ENCODE measurements at places on chromosomes 3 and 15.

GRCh38 chr15:27491666-27492621, 521.0 kb downstream of the GABRG3 start:
- no peak for DNase-seq
- no peaks in the 10 kb centered on the region for H3K4me1 ChIP-seq
- no peak overlapping the region for H3K4me3 ChIP-seq
- no peak overlapping the region for H3K27ac ChIP-seq

GRCh38 chr3:187327845-187328244, 36.3 kb upstream of the MASP1 start:
- H3K27me3 ChIP-seq: peaks cover 29% of the 10 kb centered on the region
- H3K4me1 ChIP-seq: no peaks in the 10 kb centered on the region
- no peaks in the 10 kb centered on the region for H3K36me3 ChIP-seq
- no peak for DNase-seq
- H3K4me3 ChIP-seq: no peak overlapping the region
- no peak overlapping the region for H3K27ac ChIP-seq

DNA sequence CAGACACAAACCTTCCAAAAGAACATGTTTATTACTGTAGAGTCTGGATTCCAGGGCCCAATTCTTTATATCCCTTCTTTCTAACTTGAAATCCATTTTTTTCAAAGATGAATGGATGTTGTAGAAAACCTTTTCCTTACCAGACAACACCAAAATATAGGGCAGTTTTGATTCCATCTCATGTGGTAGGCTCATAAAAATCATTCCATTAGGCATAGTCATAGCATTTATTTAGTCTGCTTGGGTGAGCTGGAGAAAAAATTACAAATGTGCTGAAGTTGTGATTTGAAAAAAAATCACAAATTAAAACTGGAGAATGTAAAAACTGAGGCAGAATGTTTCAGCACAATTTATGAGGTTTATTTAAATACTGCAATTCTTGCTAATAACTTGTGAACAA, 199.3 kb upstream of the TBC1D5 start:
- H3K27me3 ChIP-seq: peaks cover 74% of the 10 kb centered on the region
- no peak overlapping the region for H3K4me3 ChIP-seq
- no peaks in the 10 kb centered on the region for H3K36me3 ChIP-seq
- H3K27ac ChIP-seq: no peak overlapping the region
- H3K4me1 ChIP-seq: no peaks in the 10 kb centered on the region

GRCh38 chr3:195805181-195805580, 6.5 kb downstream of the MUC4 start:
- no peak overlapping the region for H3K4me3 ChIP-seq
- H3K27me3 ChIP-seq: peaks cover 11% of the 10 kb centered on the region
- H3K4me1 ChIP-seq: peaks cover 41% of the 10 kb centered on the region
- H3K36me3 ChIP-seq: no peaks in the 10 kb centered on the region

DNA sequence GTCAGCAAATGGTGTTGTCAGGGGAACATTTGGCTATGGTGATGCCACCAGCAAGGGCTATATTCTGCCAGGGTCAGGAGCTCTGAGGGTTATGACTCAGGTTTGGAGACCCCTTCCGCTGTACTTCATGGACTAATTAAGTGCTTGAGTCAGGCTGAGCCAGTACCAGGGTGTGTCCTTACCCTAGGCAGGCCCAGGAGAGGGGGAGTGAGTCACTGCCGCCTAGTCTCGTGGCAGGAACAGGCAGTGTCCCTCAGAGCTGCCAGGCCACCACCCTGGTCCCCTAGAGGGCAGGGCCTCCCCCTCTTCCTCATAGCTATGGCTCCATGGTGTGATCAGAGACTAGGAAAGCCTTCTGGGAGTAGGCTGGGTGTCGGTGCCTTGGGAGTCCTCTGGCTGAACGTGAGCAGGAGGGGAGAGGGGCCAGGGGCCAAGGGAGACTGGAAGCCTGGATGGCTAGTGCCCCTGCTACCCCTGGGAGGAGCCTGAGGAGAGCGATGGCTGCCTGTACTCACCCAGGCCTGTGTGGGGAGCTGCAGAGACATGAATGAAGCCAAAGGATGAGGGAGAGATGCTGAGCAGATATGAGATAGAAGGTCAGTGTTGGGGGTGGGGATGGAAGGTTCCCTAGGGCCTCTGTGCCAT, 10.6 kb downstream of the MAPKAPK3 start:
- no peak for DNase-seq
- no peak overlapping the region for H3K4me3 ChIP-seq
- peak overlapping the region; percentile 82 for H3K27ac ChIP-seq
- peaks cover 9% of the 10 kb centered on the region for H3K36me3 ChIP-seq
- peaks cover 83% of the 10 kb centered on the region for H3K4me1 ChIP-seq

DNA sequence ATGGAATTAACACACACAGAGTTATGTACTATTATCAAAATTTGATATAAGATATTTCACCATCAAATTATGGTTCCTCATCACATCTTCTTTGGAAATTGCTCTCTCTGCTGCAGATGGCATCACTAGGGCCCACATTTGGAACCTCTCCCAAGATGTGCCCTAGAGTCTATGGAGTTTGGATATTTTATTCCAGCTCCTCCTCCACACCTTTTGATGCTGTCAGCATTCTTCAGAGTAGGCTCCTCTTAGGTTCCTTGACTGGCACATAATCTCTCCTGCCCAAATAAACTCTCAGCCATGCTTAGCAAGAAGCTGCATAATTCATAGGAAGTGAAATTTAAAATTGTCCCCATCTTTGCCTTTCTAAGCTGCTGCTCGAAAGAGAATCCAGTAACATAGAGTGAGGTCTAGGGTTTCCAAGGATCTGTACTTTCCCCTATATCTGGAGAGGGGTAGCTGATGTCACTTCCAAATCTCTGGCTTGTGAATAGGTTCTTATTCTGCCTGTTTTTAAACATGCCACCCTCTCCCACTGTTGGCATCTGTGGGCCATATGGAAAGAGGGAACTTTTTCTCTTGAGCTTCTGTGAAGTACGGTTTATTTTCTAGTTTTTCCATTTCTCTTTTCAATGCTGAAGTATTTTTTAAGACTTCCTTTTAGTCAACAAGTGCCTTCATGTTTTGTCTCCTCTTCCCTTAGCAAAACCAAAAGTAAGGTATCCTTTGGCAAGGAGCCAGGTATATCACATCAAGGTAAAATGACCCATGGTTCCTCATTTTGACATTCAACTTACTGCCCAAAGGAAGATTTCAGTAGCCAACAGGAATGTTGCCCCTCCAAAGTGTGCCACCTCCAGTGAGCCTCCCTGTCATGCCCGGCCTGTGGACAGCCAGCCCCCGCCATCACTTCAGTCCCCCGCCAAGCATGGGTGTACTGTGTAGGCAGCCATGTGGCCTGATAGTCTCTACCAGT, 75.3 kb upstream of the C2CD4B start:
- H3K4me1 ChIP-seq: no peaks in the 10 kb centered on the region
- no peaks in the 10 kb centered on the region for H3K27me3 ChIP-seq
- H3K4me3 ChIP-seq: no peak overlapping the region

DNA sequence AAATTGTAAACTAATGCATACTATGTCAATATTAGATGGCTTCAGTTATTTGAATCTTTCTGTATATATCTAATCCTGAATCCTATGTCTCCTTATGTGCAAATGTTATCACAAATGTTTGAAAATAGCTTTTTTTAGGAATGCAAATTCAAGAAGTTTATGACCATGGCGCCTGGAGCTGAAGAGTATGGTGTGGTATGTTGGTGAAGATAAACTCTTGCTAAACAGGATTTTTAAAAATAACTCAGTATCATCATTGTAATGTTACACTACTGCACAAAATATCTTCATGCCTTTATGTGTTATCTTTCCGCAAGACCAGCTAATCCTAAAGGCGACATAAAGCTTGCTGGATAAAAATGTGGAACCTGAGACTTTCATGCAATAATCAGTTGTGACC, 382.6 kb downstream of the ROBO1 start:
- H3K4me3 ChIP-seq: no peak overlapping the region
- no peak overlapping the region for H3K27ac ChIP-seq
- H3K36me3 ChIP-seq: peaks cover under 1% of the 10 kb centered on the region
- DNase-seq: no peak
- no peaks in the 10 kb centered on the region for H3K27me3 ChIP-seq

GRCh38 chr15:36926427-36926825, 173.9 kb downstream of the MEIS2 start:
- H3K4me3 ChIP-seq: no peak overlapping the region
- H3K36me3 ChIP-seq: no peaks in the 10 kb centered on the region
- DNase-seq: no peak
- no peaks in the 10 kb centered on the region for H3K4me1 ChIP-seq
- H3K27ac ChIP-seq: no peak overlapping the region

- H3K4me1 ChIP-seq: no peaks in the 10 kb centered on the region
- H3K4me3 ChIP-seq: no peak overlapping the region
- H3K27ac ChIP-seq: no peak overlapping the region
- H3K27me3 ChIP-seq: no peaks in the 10 kb centered on the region
Observed at GRCh38 chr3:87311309-87311708, 34.9 kb upstream of the POU1F1 start.

GRCh38 chr3:99945328-99945995, 127.8 kb downstream of the CMSS1 start:
- H3K4me3 ChIP-seq: no peak overlapping the region
- DNase-seq: no peak
- peaks cover 3% of the 10 kb centered on the region for H3K36me3 ChIP-seq
- H3K27me3 ChIP-seq: no peaks in the 10 kb centered on the region
- no peaks in the 10 kb centered on the region for H3K4me1 ChIP-seq

Measured in central memory CD8-positive, alpha-beta T cell (primary cell).